ENCODE measurements at places on chromosomes 1 and 21.

DNA sequence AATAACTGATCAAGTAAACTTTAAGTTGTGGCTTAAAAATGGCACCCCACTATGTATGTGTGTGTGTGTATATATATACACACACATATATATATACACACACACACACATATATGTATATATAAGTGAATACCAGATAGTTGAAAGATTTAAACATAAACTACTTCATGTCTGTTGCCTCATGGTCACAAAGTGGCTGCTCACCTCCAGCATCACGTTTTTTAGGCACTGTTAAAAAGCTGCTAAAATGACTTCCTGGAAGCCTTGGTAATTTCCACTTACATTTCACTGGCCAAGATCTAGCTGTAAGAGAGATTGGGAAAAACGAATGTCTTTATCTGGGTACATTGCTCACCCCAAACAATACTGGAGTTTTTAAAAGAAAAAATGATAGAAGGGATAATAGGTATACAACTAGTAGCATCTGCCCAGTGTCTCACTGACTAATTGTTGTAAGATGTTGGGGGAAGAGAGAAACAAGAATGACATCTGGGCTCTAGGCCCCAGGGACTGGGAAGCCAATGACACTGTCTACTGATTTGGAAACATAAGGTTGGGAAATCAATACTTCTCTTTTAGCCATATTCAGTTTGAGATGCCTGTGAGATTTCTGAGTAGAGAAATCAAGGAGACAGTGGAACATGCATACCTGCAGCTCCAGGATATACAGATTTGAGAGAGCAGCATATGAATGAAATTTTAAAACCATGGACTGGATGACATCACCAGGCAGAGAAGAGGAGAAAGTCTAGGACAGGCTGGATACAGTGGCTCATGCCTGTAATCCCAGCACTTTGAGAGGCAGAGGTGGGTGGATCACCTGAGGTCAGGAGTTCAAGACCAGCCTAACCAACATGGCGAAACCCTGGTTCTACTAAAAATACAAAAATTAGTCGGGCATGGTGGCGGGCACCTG lies 42.8 kb downstream of the CLDN14 start:
- no peak for DNase-seq

- no peak for DNase-seq
Measured at GRCh38 chr1:231612393-231613089, 14.0 kb upstream of the DISC1 start.

DNA sequence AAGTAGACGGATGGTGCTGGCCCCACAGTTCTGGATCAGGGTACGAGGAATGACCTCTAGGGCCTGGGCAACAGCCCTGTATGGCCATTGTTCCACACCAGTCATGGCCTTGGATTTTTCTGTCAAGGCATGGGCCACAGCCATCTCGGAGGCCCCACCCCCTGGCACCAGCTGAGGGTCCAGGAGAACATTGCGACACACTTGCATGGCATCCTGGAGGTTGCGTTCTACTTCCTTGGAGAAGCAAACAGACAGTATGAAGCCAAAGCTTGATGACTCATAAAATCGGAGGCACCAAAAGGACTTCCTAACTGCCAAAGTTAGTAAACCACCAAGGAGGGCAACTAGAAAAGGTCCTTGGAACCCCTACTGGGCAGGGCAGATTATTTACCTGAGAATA lies 11.9 kb upstream of the VHLL start:
- DNase-seq, result no peak

DNA sequence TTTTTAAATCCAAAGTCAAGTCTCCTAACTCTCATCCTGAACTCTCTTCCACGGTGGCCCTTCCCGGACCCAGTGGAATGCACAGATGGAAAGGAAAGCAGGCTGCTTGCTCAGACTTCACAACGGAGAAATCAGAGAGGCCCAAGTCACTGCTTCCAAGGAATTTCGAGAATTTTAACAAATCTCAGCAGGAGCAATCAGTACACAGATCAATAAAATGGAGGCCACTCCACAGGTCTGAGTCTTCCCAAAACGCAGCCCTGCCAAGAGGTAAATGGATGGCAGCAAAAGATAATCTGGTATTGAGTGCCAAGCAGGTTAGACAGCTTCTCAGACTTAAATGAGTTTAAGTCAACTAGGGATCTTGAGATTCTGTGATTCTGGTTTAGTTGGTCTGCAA lies 81.1 kb upstream of the TIAM1 start:
- no peak for DNase-seq

- peak; percentile 95 for DNase-seq
Measured at GRCh38 chr1:234721476-234722269, 111.7 kb upstream of the IRF2BP2 start.

GRCh38 chr1:7401814-7402547 lies 369.1 kb upstream of the VAMP3 start:
- peak; percentile 60 for DNase-seq

DNA sequence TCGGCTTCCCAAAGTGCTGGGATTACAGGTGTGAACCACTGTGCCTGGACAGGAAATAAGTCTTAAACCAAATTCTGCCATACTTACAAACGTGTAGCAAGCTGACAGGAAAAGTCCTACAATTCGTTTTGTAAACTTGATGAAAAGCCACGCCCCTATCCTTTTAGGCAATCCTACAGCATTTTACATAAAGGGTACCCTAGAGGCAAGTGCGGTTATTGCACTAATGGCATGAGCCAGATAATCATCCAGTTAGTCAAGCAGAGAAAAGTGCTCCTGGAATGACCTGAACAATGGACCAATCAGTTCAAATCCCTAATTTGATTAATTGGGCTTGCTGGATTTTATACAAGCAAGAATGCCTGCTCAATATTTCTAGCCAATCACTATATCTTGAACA lies 338.2 kb downstream of the KIF26B start:
- no peak for DNase-seq

DNA sequence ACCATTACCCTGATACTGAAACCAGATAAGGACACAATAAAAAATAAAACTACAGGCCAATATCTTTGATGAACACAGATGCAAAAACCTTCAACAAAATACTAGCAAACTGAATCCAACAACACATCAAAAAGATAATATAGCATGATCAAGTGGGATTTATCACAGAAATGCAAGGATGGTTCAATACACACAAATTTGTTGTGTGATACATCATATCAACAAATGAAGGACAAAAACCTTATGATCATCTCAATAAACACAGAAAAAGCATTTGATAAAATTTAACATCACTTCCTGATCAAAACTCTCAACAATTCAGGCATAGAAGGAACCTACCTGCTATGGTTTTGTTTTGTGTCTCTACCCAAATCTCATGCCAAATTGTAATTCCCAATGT lies 74.3 kb upstream of the VANGL1 start:
- no peak for DNase-seq
